RWPE2 (cell line): ENCODE measurements at places on chromosomes 2 and 18.
A peak's percentile ranks its signal among the peaks of the same experiment; 100 is the strongest.

- no peak overlapping the region for H3K27ac ChIP-seq
- no peaks in the 10 kb centered on the region for H3K4me1 ChIP-seq
- H3K36me3 ChIP-seq = no peaks in the 10 kb centered on the region
- DNase-seq = no peak
Observed at GRCh38 chr2:26570083-26570430, 71.1 kb downstream of the CIB4 start.

DNA sequence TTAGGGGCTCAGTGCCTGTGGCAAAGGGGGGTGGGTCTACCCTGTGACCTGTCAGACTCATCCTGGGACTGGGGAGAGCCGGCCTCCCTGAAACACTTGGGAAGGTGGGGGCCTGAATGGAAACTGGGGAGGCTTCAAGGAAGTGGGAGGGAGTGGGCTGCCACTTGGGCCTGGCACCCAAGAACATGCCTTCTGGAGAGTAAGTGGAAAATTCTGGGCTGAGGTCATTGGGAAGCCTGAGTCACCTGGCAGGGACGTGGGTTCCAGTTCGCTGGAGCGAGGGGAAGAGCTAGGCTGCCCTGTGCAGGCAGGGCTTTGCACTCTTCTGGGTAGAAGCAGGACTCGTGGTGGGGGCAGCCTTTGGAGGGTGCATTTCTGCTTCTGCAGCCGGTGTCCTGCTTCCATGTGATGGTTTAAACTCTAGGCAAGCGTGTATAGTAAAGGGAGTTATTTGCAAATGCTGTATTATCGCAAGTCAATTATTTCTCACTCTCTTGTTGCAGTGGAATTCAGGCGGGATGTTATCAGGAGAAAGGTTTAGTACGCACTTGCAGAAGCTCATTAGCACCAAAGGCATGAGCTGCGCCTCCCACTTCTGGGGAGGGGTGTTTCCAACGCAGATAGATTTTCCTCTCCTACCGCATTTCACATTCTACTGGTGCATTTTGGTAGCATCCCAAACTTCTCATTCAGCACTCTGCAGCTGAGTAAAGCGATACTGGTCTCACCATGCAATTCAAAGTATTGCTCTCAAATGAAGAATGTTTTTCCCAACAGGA lies 3.8 kb downstream of the LRRFIP1 start:
- no peaks in the 10 kb centered on the region for H3K27me3 ChIP-seq
- H3K4me3 ChIP-seq = no peak overlapping the region
- no peaks in the 10 kb centered on the region for H3K36me3 ChIP-seq
- H3K27ac ChIP-seq = no peak overlapping the region
- H3K4me1 ChIP-seq = no peaks in the 10 kb centered on the region

- no peak overlapping the region for H3K4me3 ChIP-seq
- H3K27me3 ChIP-seq = no peaks in the 10 kb centered on the region
- H3K36me3 ChIP-seq = no peaks in the 10 kb centered on the region
- DNase-seq = no peak
Observed at GRCh38 chr2:216776066-216776850, 80.9 kb upstream of the IGFBP5 start.

DNA sequence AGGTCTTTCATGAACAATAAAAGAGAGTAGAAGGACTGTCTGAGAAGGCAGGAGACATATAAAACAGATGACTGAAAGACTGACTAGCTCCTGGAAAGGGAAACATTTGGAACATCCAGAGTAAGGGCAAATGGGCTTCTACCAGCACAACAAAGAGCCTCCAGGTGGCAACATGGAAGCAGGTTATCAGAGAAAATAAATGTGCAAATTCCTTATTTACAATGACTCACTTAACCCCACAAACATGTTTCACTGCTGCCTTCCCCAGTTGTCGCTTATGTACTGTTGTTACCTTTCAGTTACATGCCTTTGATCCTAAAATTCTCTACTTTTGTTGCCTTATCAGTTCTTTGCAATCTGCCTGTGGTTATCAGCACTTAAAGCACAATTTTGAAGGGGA lies 117.0 kb downstream of the HIBCH start:
- H3K36me3 ChIP-seq = peaks cover 18% of the 10 kb centered on the region
- no peaks in the 10 kb centered on the region for H3K27me3 ChIP-seq
- no peak overlapping the region for H3K4me3 ChIP-seq
- H3K27ac ChIP-seq = no peak overlapping the region

GRCh38 chr2:5315512-5315911 lies 376.7 kb upstream of the SOX11 start:
- no peak overlapping the region for H3K4me3 ChIP-seq
- H3K27me3 ChIP-seq = no peaks in the 10 kb centered on the region
- DNase-seq = no peak
- H3K4me1 ChIP-seq = no peaks in the 10 kb centered on the region

DNA sequence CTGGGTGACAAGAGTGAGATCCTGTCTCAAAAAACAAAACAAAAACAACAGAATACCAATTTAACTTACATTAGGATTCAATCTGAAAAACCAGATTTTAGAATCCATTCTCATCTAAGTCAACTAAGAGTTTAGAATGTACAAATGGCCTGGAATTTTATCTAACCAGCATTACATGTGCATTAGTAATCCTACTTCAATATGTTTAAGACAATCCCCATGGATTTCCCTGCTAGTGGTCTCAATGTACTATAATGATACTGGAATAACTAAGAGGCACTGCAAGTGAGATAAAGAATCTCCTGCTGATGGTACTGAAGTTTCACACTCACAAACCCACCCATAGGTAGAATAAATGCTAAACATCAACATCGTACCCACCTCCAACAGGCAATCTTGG lies 53.9 kb upstream of the DNER start:
- no peak for DNase-seq
- peaks cover 90% of the 10 kb centered on the region for H3K36me3 ChIP-seq
- H3K4me1 ChIP-seq = no peaks in the 10 kb centered on the region
- H3K4me3 ChIP-seq = no peak overlapping the region

GRCh38 chr2:10329880-10330699 lies 27.4 kb downstream of the HPCAL1 start:
- peaks cover 9% of the 10 kb centered on the region for H3K4me1 ChIP-seq
- DNase-seq = no peak
- peaks cover 3% of the 10 kb centered on the region; the same call in 1 of the 2 replicates for H3K36me3 ChIP-seq
- H3K4me3 ChIP-seq = no peak overlapping the region
- peak overlapping the region; percentile 31 for H3K27ac ChIP-seq

GRCh38 chr18:28127228-28127627 lies 49.7 kb downstream of the CDH2 start:
- peaks cover 30% of the 10 kb centered on the region for H3K4me1 ChIP-seq
- H3K27me3 ChIP-seq = no peaks in the 10 kb centered on the region
- DNase-seq = no peak
- H3K27ac ChIP-seq = peak overlapping the region; percentile 36

DNA sequence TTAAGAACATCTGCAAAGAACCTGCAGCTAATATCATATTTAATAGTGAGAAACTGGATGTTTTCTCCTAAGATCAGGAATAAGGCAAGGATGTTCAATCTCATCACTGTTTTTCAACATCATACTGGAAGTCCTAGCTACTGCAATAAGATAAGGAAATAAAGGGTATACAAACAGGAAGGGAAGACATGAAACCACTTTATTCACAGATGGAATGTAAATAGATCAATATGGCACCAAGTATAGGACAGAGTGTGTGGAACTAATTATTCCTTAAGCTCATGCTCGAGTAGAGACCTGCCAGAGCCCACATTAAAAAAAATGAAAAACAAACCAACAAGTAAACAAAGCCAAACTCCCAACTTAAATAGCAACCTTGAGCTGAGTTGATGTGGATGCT lies 41.3 kb upstream of the TMEM247 start:
- no peaks in the 10 kb centered on the region for H3K36me3 ChIP-seq
- no peak for DNase-seq
- no peak overlapping the region for H3K27ac ChIP-seq
- H3K4me1 ChIP-seq = peaks cover 13% of the 10 kb centered on the region
- H3K4me3 ChIP-seq = no peak overlapping the region

DNA sequence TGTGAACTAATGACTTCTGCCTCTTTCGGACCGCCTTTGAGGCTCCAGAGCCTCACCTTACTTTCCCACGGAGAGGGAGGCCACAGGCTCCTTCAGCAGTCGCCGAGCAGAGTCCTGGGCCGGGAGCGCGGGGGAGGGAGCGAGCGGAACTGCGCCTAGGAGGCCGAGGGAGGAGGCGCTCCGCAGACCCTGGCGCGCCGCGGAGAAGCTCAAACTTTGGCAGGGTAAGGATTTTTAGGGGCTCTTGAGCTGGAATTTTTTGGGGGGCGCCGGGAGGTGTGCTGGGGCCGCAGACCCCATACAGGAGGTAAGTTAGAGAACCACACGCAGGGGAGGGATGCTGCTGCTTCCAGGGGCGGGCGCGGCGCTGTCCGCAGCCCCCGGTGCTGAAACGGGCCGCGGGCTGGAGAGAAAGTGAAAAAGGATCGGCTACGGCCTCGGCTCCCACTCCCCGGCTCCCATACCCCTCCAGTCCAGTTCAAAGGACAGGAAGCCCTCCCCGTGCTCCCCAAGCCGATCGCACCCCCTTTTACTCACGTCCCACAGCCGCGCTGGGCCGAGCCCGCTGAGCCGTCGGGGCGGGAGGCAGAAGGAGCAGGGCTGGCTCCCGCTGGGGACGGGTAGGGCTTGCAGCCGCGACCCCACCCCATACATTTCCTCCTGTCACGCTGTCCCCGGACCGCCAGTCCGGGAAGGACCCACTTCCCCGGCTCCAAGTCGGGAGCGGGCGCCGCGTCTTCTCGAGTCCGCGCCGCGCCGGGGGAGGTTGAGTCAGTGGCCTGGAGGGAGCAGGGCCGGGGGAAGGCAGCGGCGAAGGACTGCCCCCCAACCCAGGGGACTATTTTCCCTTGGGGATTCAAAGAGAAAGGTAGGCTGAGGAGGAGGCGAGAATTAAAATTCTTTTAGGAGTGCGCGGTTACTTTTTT lies at the start of gene CNGA3:
Gene CNGA3, plus strand, starts transcription at position 146 of the 926 bp plus-strand sequence. CDS start 23,520 bp downstream, outside the sequence.
- no peaks in the 10 kb centered on the region for H3K36me3 ChIP-seq
- H3K27me3 ChIP-seq = peaks cover 77% of the 10 kb centered on the region
- H3K4me3 ChIP-seq = no peak within 1 kb of the TSS
- no peak for DNase-seq
- H3K27ac ChIP-seq = no peak within 1 kb of the TSS

- no peaks in the 10 kb centered on the region for H3K27me3 ChIP-seq
- peak overlapping the region; percentile 94 for H3K27ac ChIP-seq
- H3K36me3 ChIP-seq = peaks cover 22% of the 10 kb centered on the region
- peak overlapping the region; percentile 99 for H3K4me3 ChIP-seq
- peaks cover 16% of the 10 kb centered on the region for H3K4me1 ChIP-seq
Observed at GRCh38 chr2:84972932-84973331, 2.0 kb downstream of the KCMF1 start.

DNA sequence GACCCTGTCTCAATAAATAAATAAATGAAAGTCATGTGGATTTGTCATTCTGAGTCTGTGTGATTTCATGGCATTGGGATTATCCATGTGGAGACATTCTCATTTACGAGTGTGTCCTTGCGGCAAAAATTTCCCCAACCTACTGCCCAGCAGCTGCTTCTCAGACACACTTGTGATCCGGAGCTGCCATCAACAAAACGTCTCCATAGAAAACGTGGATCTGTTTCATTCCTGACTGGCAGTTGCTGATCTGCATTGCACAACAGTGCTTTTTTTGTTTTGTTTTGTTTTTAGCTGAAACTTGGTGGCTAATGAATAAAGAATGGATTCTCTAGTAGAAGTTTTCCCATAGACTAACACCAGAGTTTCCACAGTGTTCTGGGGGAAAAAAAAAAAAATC lies 74.7 kb downstream of the TGIF1 start:
- H3K36me3 ChIP-seq = no peaks in the 10 kb centered on the region
- no peak overlapping the region for H3K4me3 ChIP-seq
- no peak overlapping the region for H3K27ac ChIP-seq

- no peak for DNase-seq
- H3K4me3 ChIP-seq = no peak overlapping the region
- no peak overlapping the region for H3K27ac ChIP-seq
- H3K4me1 ChIP-seq = peaks cover 3% of the 10 kb centered on the region
- no peaks in the 10 kb centered on the region for H3K27me3 ChIP-seq
- H3K36me3 ChIP-seq = no peaks in the 10 kb centered on the region
Observed at GRCh38 chr18:57833441-57834101, 30.5 kb upstream of the ATP8B1 start.

DNA sequence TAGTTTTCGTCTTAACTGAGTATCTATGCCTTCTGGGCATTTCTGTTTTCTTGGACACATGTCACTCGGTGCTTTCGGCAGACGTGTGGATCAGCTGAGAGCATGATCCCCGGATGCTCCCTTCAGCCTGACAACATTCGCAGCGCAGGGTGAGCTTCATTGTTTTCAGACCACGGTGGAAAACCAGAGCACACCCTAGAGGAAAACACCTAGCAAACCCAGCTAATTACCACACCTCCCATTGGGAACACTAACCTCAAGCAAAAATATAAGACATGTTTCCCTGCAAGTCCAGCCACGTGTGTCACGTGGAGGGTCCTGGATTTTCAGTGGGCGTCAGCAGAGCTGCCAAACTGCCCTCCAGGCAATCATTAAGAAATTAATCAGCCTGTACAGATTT lies 31.0 kb downstream of the ANKRD29 start:
- no peaks in the 10 kb centered on the region for H3K27me3 ChIP-seq
- peaks cover 40% of the 10 kb centered on the region for H3K4me1 ChIP-seq
- no peak overlapping the region for H3K4me3 ChIP-seq
- H3K27ac ChIP-seq = no peak overlapping the region

- H3K36me3 ChIP-seq = no peaks in the 10 kb centered on the region
- no peaks in the 10 kb centered on the region for H3K4me1 ChIP-seq
- H3K27ac ChIP-seq = no peak overlapping the region
- no peaks in the 10 kb centered on the region for H3K27me3 ChIP-seq
- H3K4me3 ChIP-seq = no peak overlapping the region
Observed at GRCh38 chr2:236943841-236944513, 141.7 kb upstream of the COPS8 start.
